ENCODE measurements at places on chromosomes 6 and 20.

- DNase-seq: no peak
Observed at GRCh38 chr6:119197271-119197670, 118.8 kb upstream of the FAM184A start.

DNA sequence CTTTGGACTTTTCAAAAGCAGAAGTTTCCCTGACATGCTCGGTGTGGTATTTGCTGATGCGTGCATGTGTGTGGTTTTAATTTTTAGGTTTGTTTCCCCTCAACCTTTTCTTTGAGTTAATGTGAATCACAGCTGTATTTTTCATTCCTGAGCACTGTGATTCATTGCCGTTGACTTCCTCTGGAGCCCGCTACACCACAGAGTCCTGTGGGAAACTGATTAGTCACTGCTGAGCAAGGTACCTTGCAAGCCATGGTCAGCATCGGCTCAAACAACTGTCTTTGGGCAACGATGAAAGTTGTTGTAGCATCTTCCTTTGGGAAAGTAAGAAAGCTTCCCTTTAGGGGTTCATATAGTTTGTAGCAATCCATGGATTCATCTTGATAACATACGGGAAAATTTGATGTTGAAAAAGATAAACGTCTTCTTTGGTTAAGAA is 57.5 kb downstream of the RIN2 start:
- no peak for DNase-seq

DNA sequence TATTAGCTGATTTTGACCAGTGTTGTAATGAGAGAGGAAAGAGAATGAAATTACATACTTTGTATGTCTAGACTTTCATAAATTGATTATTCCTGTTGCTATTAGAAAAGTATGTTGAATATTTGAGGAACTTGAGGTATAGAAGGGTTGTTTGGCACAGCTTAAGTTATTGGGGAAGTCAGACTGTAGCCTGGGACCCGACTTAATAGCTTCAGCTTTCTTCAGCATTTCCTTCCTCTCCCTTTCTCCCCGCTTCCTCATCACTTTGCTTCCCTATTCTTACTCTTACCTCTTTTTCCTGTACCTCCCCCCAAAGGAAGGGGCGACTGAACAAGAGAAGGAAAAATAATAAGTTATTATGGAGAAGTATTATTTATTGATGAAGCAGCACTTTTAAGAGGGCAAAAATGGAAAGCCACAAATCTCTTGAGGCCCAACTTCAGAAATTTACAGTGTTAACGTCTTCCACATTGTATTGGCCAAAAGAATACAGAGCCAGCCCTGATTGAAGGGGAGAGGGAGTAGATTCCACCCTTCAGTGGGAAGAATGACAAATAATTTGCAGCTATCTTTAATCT is 7.4 kb downstream of the SENP6 start:
- no peak for DNase-seq

DNA sequence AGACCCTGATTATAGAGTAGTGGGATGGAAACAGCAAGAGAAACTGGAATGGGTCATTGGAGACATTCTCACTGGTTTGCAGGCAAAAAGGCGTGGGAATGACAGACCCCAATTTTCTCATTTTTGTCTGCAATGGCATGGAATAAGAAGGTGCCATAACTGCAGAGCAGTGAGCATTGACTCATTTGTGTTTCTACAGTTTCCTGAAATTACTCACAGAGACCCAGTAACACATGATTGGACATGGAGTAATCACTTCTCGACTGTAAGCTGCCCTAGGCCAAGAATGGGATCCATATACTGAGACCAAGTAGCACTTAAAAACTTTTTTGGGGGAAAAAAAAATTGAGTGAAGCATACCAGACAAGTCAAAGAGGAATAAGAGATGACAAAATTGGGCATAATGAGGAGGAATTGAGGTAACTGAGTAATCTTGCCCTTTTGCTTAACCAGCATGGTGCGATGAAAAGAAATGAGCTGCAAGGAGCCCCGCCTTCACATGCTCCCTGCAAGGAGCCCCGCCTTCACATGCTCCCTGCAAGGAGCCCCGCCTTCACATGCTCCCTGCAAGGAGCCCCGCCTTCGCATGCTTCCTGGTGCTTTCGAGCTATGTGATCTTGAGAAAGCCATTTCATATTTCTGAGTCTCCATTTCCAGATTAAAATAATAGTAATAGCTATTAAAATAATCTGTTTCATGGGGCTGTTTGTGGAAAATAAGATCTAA is 44.1 kb downstream of the NHSL1 start:
- DNase-seq: no peak

DNA sequence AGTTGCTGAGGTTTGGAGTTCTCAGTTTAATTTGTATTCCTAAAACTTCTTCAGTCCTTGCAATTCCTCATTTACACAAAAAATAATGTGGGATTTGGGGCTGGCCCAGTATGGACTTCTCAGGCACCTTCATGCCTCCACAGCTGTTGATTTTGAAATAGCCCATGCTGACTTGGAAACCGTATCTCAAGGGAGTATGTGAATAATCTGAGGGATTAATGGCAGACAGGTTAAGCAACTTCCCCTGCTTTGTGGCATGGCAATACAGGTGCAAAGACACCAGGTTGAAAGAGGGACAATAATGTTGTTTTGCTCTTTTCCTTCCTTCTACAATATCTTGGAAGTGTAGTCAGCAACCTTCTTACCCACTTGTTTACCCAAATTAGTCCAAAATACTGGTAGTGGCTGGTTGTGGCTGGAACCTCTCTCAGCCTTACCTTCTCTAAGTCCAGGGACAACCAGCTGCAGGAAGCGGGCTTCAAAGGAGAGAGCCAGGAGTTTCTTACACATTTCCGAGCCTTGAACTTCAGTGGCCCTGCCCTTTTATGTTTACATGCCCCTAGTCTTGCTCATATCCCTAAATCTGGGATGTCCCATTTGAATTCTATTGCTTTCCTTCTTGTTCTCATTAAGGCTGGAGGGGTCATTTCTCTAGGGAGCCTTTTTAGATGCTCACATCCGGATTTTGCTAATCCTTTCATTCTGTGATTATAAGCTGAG is 44.1 kb upstream of the ADGRF1 start:
- DNase-seq: no peak

- DNase-seq: no peak
Observed at GRCh38 chr6:109321752-109322151, 60.5 kb downstream of the CD164 start.
